Cerebellum (tissue), 4 donors: ENCODE measurements at places on chromosomes 6 and 20.

DNA sequence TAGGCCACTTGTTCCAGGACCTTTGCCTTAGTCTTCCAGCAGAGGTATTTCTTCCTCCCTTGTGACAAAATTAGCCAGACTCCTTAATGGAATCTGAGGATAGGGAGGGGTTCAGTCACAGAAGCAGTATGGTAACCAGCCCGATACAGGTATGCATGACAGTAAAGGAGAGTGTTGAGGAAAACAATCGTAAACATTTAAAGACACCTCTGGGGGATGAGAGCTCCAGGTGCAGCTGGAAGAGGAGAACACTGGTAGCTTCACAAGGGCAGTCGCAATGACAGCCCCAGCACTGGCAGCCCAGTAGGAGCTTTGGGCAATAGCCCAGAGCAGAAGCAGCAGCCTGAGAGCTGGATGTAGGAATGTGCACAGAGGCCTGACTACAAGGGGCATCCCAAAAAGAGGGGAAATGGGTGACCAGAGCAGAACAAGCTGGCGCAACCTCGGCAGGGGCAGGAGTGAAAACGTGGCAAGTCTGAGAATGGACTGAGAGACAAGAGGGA lies 344.9 kb upstream of the JAG1 start:
- no peak for DNase-seq

DNA sequence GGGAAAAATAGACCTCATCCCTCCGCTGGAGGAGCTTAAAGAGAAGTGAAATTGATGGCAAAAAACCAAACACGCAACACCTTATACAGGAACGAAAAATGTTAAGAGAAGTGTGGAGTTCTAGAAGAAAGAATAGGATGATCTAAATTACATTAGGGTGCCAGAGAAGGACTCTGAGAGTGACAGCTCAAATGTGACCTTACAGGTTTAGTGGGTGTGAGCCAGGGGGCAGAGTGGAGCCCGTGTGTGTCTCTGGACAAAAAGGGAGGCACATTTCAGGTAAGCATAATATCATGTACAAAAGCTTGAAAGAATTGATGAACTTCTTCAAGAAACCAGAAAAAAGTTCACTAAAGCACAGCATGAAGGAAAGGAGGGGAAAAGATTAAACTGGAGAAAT lies 20.8 kb downstream of the HLA-DRA start:
- no peak for DNase-seq

- DNase-seq: no peak
Observed at GRCh38 chr6:33439956-33440648, 14.3 kb upstream of the ZBTB9 start.

- no peak for DNase-seq
Observed at GRCh38 chr6:162962093-162962492, 234.3 kb downstream of the PACRG start.

DNA sequence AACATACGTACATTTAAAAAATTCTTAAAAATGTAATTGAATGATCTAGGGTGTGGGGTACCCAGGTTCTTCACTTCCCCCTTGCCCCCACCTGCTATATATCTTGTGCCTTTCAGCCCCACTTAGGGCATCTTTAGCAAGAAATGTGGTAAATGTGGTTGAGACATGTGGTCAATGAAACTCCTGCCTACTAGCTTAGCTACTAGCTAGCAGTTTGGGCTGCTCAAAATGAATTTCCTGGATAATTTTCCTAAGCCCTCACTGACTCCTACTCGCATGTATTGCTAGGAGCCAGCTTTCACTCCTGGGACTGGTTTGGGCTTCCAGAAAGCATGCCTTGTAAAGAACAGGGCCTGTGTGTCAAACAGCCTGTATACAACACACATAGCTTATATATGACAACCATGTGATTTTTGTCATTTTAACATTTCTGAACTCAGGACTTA lies 257.3 kb downstream of the ATXN1 start:
- no peak for DNase-seq

GRCh38 chr6:24378473-24379097 lies 20.7 kb upstream of the DCDC2 start:
- DNase-seq: no peak

- DNase-seq: no peak
Observed at GRCh38 chr6:130417951-130418350, 52.1 kb downstream of the TMEM200A start.

- no peak for DNase-seq
Observed at GRCh38 chr20:63686492-63687321, 9.7 kb upstream of the TNFRSF6B start.

- peak; percentile 82 for DNase-seq
Observed at GRCh38 chr6:151121900-151122299, 117.9 kb upstream of the AKAP12 start.

GRCh38 chr6:117549611-117550010 lies 52.7 kb downstream of the GOPC start:
- DNase-seq: no peak

GRCh38 chr6:134997133-134997995 lies 47.5 kb upstream of the ALDH8A1 start:
- no peak for DNase-seq

DNA sequence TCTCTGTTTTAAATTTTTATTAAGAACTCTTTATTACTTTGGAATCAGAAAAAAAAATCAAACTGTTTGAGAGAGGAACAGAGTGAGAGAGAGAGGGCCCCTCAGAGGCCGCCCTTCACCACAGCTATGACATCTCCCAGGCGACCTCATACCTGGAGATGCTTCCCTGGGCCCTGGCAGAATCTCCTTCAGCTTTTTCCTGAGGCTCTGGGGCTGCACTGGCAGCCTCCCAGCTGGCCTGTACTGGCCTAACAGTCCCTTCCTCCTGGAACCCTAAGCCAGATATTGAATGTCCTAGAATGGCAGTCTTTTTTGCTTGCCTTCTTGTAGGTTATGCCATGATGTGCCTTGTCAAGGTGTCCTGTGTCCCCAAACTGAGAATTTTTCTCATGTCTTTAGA lies 13.7 kb downstream of the ABHD12 start:
- DNase-seq: peak; percentile 56

DNA sequence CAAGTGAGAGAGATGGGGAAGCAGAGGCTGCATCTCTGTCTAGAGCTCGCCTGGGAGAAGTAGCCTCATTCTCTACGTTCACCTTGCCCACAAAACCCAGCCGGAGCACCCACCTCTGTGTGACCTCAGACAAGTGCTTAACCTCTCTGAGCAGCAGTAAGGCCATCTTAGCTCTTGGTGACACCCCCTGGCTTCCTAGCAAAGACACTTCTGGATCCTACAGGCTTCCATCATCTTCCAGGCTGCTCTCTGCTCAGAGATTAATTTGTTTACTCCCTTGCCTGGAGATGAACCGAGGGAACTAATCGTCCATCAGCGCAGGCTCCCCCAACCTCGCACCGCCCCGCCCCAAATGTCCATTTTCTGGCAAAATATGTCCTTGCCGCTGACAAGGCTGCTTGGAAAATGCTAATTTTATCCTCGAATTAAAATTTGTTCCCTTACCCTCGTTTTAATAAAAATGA lies 24.0 kb upstream of the CTNNBL1 start:
- no peak for DNase-seq

DNA sequence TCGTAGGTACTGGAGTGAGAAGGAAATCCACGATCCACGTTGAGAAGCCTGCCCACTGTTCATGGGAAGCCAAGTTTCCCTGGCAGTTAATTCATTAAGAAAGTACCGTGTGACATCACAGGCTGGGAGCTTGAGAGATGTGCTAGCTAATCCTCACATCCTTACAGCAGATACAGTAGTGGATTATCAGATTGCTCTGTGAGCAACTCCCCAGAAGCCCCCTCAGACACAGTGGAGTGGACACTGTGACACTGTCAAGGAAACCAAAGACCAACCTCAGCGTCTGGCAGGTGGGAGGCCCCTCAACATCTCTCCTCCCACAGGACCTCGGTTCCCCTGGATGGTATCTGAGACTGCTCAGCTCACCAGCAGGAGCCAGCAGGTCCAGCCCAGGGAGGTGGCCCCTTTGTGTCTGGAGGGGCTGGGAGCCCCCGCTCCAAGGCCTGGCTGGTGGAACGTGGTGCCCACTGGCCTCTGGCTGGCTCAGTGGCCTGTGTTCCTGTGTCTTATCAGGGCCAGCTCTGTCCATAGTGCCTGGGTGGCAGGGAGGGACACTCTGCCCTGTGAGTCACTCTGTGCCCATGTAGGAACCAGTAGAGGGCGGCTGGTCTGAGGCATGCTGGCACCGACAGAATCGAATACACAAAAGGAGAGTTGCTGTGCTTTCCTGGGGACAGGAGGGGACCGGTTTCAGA lies 7.2 kb downstream of the PYGB start:
- DNase-seq: no peak
